ENCODE measurements at places on chromosomes 7 and 10. TPM values are rescaled to one million over a fixed set of nuclear protein-coding genes. Genes with fewer than 3 reads are reported as not detected.

Gene LBX1
- total RNA-seq, result not detected

GRCh38 chr10:35112571-35112970, 14.1 kb upstream of the CREM start:
- no peak for DNase-seq

Gene ZNF783
- 9.8 TPM for total RNA-seq

DNA sequence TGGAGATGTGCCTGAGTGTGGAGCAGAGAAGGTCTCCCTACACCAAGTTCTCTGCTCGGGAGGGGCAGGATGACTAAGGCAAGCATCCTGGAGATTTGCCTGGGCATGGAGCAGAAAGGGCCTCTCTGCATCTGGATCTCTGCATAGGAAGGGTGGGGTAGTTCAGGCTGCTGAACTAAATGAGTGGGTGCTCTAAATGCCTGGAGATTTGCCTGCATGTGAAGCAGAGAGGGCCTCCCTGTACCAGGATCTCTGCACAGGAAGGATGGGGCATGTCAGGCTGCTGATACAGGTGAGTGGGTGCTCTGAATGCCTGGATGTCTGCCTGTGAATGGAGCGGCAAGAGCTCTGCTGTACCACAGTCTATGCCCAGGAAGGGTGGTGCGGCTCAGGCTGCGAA, 680.7 kb downstream of the SUGCT start:
- no peak for DNase-seq

DNA sequence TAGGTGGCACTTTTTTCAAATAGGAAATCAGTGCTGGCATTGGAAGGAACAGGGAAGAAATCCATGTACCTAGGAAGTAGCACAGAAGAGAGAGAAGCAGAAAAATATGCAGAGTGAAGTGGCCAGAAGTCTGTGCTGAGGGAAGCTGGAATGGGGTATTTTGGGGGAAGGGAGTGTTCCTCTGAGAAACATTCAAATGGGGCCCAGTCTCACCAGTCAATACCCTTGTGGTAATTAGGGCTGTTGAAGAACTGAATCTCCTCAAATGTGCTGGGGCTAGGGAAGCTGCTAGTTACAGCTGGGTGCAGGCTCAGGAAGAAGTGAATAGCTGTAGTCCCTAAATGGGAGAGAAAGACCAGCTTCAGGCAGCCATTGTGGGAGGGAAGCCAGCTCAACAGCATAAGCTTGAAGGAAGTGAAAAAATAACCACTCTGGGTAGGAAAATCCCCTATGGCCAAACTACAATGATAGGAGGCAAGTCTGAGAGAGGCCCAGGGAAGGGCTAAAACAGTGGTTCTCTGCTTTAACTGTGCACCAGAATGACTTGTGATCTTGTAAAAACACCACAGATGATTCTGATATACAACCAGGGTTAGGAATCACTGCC, 7.6 kb downstream of the NDST2 start:
- no peak for DNase-seq

Gene CTAGE4
- 0.30 TPM for total RNA-seq

DNA sequence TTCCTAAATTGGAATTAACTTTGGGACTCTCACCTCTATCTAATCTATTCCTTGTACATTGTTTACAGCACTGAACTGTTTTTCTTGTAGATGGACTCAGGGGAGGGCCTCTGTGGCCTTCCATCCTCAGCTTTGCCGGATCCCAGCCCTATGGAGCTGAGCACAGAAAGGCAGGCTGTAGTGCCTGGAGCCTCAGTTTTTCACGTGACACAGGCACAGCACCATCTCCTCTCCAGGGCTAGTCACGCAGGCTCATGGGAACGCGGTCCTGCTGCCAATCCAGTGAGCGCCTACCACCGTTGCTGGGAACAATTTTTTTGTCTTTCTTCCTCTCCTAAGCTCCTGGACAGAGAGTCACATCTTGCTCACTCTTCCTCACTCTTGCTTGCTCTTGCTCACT, 75.6 kb upstream of the DDC start:
- no peak for DNase-seq

GRCh38 chr7:47647181-47647917, 65.4 kb upstream of the TNS3 start:
- DNase-seq, result no peak

DNA sequence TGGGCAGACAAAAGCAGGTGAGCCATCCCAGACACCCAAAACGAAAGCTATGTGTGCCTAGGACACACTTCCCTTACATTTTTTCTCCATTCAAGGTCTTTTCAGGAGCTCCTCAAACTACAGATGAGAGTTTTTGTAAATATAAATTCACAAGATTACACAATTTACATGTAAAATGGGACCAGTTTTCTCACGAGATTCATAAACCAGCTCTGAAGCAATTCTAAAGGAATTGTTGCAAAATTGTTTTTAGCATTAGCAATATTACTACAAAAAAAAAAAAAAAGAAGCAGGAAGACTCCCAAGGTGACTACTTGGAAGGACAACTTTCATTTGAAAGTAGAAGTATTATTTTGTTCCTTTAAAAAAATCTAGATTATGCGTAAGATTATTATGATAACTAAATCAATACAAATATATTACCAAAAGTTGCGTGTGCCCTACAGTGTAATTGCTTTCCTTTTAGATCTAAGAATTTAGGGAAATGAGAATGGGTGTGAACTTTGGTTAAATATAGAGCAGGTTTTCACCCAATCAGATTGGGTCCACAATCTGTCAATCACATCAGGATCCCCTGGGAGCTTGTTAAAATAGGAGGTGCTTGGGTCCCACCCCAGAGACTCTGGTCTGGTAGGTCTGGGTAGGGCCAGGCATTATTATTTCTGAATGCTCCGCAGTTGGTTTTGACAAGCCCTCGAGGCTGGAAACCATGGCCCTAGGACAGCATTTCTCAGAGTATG, 72.2 kb downstream of the TBXAS1 start:
- DNase-seq, result no peak

GRCh38 chr7:103805346-103805745, 184.1 kb downstream of the RELN start:
- DNase-seq, result no peak
